ENCODE measurements at places on chromosomes 1 and 21.

GRCh38 chr21:42003051-42003461 lies 7.1 kb downstream of the ZBTB21 start:
- DNase-seq: no peak

- no peak for DNase-seq
Measured at GRCh38 chr1:176164014-176164678, 42.9 kb downstream of the COP1 start.

DNA sequence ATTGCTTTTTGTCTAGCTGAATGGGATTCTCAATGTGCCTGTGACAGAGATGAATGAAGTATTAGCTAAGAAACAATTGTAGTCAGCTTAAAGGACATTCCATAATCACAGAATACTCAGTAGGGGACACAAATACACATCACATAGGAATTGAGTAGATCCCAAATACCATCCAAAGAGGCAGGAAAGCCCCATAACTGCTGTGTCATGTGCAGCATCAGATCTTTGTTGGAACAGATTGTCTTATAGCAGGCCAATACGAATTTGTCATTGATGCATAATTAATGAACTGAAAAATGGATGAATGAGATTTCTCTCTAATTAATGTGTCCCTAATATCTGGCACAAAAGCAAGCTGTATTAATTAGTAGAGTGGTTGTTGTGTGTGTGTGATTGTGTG lies 82.3 kb upstream of the S1PR1 start:
- DNase-seq: no peak

DNA sequence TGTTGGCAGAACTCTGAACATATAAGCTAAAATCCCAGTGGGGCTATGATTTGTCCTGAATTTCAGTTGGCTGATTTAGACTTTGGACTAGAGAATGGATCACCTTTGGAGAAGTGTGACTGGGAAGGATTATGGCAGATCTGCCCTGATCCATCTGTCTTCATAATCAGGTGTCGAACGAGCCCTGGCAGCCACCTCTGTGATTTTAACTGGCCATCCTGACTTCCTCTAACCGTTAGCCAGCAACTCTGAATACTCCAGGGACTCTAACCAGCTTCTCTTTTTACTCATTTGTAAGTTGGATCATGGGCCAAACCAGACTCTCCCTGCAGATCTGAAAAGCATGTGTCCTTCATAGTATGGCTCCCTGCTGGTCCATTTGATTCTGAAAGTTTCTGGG lies 32.0 kb downstream of the ACTN2 start:
- no peak for DNase-seq

DNA sequence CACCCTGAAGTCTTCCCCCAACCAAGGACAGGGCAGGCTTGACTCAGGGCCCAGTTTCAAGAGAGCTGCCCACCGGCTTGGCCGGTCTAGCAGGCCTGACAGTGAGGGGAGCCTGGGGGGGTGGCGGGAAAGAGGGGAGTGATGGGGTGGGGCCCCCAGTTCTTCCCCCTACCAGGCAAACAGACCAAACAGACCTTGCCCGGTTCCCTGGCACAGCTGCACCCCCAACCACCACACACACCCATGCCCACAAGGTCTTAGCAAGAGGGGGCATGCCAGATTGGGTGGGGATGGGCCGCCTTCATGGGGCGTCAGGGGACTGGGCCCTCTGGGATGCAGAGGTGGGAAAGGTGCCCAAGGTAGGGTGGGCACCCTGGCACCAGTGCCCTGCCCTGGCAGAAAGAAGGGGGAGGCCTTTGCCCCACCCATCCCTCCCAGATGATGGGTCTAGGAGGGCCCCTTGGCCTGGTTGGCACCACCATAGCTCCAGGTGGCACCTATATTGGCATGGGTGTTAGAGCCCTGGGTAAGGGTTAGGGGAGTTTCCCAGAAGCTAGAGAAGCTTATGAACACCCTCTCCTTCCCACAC lies 8.9 kb downstream of the ZBTB7B start:
- DNase-seq: no peak

DNA sequence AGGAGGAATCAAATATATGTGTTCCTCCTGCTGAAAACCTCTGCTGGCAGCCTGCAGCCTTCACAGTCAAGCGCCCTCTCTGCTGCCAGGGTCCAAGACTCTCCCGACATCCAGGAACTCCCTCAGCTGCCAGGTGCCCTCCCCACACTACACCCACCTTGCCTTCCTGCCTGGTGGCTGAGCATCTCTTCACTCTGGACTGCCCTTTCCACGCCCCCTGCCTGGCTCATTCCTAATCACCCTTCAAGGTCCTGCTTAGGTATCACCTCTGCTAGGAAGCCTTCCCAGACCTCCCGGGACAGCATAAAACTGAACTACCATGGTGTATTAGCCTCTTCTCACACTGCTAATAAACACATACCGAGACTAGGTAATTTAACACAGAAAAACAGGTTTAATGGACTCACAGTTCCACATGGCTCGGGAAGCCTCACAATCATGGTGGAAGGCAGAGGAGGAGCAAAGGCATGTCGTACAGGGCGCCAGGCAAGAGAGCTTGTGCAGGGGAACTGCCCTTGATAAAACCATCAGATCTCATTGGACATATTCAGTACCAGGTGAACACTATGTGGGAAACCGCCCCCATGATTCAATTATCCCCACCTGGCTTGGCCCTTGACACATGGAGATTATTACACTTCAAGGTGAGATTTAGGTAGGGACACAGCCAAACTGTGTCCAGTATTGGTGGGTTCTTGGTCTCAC lies 15.3 kb downstream of the LDLRAD1 start:
- no peak for DNase-seq

- no peak for DNase-seq
Measured at GRCh38 chr1:100396651-100397050, 44.3 kb downstream of the CDC14A start.

DNA sequence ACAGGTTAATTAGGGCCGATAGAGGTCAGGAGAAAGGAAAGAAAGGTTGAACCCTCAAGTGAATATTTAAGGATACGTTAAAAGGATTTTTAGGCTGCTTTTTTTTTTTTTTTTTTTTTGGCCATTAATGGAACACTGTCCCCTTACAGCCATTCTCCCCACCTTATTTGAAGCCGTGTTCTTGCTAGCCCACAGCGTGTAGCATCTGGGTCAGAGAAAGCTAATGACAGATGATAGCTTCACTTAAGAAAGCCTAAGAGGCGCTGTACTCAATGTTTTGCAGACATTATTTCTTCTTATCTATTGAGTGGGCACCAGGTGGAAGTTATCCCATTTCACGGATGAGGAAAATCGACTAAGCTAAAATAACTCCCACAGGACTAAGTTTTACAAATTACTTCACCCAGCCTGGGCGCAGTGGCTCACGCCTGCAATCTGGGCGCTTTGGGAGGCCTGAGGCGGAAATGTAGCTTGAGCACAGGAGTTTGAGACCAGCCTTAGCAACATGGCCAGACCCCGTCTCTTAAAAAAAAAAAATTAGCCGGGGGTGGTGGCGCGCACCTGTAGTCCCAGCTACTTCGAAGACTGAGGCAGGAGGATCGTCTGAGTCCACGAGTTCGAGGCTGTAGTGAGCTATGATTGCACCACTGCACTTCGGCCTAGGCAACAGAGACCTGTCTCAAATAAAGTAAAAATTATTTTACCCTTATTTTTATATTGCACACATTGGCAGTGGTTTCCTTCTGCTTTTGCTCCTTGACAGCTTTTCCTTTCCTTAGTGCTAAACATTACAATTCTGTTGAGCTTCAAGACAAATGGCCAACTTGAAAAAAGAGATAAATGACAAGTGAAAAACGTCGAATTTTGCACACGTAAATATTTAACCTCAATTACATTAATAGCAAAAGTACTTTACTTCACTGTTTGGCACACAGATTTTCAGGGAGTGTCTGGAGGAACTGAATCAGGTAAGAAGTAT lies 1.1 kb upstream of the PHTF1 start:
- no peak for DNase-seq

- no peak for DNase-seq
Measured at GRCh38 chr21:31798842-31799704, 67.2 kb upstream of the SCAF4 start.

DNA sequence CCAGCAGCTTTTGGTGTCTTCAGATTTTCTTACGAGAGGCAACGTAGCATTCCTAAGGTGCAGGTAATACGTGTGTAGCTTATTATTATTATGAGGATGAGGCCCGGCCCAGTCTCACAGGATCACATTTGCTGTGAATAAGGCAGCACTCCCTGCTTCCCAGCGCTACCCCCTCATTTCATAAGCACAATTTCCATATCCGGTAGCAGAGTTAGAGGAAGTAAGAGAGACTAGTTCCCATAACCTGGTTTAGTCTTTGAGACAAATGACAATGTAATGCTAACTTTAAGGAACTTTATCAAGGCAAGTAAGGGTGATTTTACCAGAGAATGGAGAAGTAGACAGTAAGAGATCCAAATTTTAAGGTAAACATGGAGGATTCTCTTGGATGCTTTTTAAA lies 14.6 kb upstream of the LMO4 start:
- no peak for DNase-seq

- no peak for DNase-seq
Measured at GRCh38 chr1:19439464-19440171, 45.7 kb downstream of the CAPZB start.

GRCh38 chr1:13908128-13908527 lies 208.1 kb downstream of the PRDM2 start:
- DNase-seq: no peak

DNA sequence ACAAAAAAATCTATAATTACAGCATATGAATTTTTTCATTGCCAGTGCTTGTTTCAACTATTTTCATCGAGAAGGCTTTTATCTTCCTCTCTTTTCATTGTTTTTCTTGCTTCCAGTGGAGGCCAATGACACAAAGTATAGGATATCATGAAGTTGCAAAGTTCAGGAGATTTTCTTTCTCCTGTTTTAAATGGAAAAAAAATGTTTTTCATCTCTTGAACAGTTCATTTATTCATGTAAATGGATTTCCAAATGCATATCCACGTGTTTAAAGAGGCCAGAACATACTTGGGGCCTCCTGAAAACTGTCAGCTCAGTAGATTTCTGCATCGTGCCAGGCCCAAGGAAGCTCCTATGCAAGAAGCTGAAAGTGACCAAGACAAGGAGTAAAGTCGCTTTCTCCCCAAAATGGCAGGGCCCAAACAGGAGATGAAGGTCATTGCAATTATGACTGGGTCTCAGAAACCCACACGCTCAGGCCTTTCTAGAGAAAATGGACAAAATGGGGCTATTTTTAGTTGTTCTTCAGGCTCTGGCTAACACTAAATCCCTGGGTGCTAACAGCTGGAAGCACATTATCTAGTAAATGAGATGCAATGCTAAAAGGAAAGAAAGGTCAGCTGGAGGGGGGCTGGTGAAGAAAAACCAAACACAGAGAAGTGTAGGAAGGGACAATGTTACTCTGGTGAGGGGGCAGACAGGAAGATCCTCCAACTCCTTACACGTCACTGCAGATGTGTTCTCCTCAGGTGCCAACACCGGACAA lies 136.9 kb upstream of the C8B start:
- no peak for DNase-seq

GRCh38 chr1:14254251-14254650 lies 344.2 kb upstream of the KAZN start:
- DNase-seq: no peak

DNA sequence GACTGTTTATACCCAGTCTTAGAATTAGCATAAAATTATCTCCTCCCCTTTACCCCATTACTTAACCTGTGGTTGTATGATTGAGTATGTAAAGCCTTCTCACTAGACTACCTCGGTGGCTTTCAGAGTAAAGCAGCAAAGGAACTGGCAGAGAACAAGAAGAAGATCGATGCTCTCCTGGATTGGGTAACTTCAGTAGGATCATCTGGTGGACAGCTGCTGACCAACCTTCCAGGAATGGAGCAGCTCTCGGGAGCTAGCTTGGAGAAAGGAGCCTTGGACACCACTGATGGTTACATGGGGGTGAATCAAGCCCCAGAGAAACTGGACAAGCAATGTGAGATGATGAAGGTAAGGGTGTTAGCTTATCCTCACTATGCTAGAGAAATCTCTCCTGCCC lies 138.6 kb upstream of the BMP8A start:
- DNase-seq: no peak

DNA sequence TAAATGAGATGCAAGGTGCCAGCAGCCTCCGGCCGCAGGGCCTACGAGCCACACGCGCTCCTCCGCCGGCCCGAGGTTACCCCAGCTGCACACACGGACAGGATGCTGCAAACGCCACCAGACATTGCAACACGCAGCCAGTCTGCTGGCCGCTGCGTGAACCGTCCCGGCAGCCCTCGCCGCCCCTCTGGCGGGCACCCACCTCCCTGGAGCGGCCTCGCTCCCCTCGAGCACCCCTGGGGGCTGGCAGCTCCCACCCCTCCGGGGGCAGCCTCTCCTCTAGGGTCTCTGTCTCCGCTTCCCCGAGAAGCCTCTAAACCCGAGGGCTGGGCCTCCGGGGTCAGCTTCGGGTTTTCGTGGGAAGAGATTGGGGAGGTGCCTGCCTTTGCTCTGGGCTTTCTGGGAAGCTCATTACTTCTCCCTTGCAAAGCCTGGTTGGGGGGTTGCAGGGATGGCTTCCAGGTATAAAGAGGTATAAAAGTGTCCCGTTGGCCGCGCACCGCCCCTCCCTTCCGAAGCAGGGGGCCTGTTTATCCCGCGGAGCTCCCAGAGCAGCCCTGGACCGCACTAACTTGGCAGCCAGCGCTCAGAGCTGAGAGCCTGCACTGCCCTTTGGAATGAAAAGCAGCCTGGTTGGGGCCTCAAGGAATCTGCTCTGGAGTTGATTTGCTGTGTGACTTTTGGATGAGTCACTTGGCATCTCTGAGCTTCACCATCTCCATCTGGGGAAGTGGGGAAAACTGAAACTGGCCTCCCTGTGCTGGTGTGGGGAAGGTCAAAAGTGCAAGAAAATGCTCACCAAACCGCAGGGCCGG lies 21.8 kb downstream of the DHRS3 start:
- no peak for DNase-seq

Measured in stimulated activated CD8-positive, alpha-beta memory T cell treated with anti-CD3 and anti-CD28 coated beads, Interleukin-2, amount 100 ng/mL, for 1 hour (primary cell).